ENCODE measurements at places on chromosomes 4 and X.
A peak's percentile ranks its signal among the peaks of the same experiment; 100 is the strongest.

DNA sequence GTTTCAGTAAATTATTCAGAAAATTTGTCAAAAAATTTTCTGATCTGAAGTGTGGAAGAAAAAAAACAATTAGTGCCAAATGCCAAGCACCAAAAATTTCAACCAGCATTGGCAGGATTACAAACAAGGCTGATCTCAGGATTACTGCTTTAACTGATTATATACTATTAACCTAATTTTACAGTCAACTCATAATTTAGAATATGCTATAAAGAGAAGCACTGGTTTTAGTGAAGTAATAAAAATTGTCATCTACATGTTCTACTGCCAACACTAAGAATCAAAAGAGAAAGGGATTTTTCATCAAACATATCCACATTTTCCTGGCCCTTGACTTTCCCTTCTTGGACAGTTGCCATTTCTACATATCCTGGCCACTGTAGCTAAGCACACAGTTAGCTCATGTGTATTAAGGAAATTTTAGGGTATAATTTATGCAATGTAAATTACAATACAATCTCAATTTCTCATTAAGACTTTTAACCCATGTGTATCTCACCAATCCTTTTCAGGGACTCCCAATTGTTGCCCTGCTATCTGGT lies 33.8 kb downstream of the THOC2 start:
- no peak for DNase-seq

DNA sequence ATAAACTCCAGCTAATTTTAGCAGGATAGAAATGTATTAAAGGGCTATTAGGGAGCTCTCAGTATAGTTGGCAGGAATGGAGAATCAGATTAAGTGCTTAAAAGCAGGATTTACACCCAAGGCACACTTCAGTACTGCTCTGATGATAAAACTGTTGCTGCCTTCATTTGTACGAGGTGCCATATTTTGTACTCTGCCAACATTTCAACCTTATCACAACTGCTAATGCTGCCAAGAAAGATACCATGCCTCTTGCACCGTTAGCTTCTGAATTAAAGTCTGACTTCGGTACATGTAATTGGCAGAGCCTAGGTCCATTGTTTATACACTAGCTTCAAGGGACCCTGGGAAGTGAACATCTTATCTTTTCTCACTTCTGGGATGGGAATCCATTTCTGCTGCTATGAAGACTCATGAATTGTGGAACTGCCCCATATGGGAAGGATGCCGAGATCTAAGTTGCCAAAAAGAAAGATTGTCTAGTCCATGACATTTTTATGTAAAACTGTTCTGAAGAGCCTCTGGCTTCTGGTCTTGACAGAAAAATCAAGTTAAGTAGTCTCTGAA lies 624.0 kb upstream of the IGFBP7 start:
- no peak for DNase-seq

DNA sequence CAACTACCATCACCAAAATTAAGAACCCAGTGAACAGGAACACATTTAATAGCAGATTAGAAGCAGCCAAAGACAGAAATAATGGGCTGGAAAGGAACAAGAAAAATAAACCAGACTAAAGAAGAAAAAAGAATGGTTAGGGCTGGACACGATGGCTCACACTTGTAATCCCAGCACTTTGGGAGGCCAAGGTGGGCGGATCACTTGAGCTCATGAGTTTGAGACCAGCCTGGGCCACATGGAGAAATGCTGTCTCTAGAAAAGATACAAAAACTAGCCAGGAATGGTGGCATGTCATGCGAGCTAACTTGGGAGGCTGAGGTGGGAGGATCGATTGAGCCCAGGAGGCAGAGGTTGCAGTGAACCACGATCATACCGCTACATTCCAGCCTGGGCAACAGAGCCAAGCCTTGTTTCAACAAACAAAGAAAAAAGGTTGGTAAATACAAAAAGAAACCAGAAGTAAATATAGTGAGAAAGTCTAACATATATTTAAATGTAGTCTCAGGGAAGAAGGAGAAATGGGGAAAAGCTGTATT lies 102.0 kb downstream of the AFAP1 start:
- DNase-seq = no peak

GRCh38 chr4:120611092-120611491 lies 311.4 kb downstream of the PRDM5 start:
- DNase-seq = no peak

- DNase-seq = no peak
These were observed 73.0 kb downstream of the ABLIM2 start for GRCh38 chr4:8085491-8086117.

DNA sequence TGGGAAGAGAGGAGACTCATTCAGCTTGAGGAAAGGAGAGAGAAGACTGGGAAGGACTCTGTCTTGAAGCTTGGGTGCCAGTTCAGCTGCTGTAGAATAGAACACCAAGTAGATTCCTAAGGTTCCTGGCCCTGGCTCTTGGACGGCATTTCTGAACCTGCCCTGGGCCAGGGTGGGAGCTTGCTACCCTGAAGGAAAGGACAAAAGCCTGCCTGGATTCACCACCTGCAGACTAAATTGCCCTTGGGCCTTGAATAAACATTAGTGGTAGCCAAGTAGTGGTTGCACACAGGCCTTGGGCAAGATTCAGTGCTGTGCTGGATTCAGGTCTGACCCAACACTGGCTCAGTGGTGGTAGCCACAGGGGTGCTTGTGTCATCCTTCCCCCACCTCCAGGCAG lies 588.4 kb upstream of the AMOT start:
- DNase-seq = no peak

DNA sequence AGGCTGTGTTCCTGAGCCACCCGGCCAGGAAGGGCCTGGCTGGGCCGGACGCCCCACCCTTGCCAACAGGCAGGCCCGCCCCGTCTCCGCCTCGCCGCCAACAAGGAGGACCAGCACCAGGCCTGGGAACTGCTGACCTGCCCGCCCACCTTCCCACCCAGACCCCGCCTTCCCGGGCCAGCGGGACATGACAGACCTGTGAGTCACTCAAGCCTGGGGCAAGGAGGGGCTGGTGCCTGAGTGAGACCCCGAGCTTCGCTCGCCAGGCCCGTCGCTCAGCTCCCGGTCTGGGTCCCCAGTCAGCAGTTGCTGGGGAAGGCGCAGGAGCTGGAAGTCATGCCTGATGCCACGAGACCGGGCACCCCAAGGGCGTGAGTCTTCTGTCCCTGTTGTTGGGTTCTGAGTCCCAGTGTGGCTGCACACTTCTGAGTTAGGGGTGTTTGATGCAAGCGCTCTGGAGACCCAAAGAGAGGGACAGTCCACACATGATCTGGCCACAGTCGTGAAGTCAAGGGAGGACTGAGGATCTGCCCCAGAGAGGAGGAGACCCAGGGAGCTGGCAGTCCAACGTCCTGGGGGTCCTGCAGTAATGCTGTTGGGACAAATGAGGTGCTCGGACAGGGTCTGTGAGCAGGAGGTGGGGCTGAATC lies at the start of gene DNASE1L1:
DNASE1L1 (minus strand) TSS at position 33 of the 650 bp plus-strand sequence. CDS start 3,686 bp downstream, outside the sequence.
- peak; percentile 91 for DNase-seq

DNA sequence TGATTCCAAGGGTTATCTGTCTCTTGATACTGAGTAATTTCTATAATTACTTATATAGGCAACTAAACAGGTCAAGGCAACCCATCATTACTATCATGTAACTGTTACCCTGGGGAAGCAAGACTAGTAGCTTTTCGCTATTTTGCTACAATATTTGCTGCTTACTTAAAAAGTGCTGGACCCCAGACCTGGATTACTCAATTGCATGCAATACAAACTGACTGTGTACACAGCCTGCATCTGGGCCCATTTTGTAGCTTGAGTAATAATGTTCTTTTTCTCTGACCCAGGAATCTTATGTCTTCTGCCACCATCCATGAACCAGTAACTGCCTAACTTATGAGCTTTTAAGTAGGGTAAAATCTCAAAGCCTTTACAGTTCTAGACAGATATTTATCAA lies 53.4 kb downstream of the CNOT6L start:
- no peak for DNase-seq

- DNase-seq = peak; percentile 63
These were observed 12.8 kb upstream of the SLITRK4 start for GRCh38 chrX:143648705-143649104.

DNA sequence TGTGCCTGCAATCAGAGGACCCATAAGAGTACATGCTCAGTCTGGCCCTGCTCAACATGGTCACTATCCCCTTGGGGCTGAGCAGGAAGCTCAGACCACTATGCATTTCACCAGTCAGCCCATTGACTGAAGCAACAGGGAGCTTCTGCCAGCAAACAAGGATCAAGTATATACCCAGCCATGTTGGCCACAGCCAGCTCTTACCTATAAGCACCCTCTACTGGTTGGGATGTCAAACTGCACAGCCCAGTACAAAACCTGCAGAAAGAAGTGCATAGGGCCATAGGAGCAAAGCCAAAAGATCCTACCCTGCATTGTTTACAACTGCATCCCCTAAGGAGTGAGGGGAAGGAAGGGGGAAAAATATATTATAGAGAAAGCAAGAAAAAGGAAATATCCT lies 214.4 kb upstream of the CPEB2 start:
- DNase-seq = peak; percentile 39

- DNase-seq = no peak
These were observed 52.3 kb upstream of the SMIM31 start for GRCh38 chr4:164701665-164702064.

- no peak for DNase-seq
These were observed 247.9 kb upstream of the GALNTL6 start for GRCh38 chr4:171565130-171565788.

DNA sequence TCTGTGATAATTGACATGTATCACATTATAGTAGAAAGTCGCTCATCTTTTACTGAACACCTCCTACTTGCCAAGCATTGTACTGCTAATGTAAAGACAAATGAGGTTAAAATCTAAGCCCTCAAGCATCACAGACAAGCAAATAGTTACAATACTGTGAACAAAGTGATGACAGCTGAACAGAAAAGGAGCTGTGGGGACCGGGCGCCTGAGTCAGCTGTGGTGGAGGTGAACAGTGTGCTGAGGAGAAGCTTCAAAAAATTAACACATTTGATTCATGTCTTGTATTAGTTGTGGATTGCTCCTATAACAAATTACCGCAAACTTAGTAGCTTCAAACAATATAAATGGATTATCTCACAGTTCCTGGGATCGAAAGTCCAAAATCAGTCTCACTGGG lies 124.3 kb downstream of the MAPK10 start:
- no peak for DNase-seq

DNA sequence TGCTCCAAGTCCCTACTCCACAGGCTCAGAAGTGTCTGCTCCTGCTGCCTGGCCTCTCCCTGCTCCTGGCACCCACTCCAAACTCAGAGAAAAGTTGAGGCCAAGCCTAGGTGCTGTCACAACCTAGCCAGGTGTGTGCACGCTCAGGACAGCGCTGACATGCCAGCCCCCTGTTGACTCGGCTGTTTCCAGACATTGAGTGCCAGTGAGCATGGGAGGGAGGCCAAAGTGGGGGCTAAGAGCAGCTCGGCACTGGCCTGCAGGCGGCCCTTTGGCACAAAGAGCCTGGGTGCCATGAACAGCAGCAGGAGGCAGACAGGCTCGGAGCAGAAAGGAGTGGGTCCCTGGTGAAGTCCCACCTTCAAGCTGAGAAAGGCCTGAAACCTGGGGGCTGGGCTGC lies 79.6 kb upstream of the DDX60 start:
- DNase-seq = no peak

- peak; percentile 56 for DNase-seq
These were observed 84.7 kb downstream of the NHS start for GRCh38 chrX:17459661-17460060.

DNA sequence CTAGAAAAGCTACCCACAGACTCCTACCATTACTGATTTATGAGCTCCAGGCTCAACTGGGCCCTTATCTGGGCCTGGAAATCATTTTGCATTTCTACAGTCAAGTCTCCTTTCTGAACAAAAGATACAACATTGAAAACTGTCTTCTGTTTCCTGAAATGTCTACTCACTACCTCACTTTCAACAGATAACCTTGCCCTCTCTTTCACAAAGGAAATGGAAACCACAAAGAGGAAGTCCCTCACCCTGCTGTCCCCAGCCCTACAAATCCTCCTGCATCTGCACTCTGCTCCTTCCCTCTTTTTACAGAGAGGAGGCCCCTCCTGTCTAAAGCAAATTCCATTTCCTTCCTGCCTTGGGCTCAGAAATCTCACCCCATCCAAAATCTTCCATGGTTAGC lies 24.8 kb upstream of the CYBB start:
- peak; percentile 65 for DNase-seq

GRCh38 chr4:125096662-125097061 lies 218.1 kb upstream of the FAT4 start:
- no peak for DNase-seq

DNA sequence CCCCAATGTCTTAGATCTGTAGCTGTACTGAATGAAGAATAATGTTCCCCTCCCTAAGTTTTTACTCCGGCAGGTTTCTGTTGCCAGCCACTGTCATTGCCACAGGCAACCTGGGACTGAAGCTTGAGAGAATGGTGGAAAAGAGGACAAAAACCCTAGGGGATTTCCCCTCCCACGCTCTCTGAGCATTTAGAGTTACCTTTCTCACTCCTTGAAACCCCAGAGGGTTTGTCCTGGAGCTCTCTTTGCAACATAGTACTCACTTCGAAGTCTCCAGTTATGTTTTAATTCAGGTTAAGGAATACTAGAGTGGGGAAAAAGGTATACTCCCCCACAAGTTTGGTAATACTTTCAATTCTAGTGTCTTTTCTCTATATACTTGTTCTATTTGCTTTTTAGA lies 31.5 kb downstream of the F8 start:
- DNase-seq = no peak

DNA sequence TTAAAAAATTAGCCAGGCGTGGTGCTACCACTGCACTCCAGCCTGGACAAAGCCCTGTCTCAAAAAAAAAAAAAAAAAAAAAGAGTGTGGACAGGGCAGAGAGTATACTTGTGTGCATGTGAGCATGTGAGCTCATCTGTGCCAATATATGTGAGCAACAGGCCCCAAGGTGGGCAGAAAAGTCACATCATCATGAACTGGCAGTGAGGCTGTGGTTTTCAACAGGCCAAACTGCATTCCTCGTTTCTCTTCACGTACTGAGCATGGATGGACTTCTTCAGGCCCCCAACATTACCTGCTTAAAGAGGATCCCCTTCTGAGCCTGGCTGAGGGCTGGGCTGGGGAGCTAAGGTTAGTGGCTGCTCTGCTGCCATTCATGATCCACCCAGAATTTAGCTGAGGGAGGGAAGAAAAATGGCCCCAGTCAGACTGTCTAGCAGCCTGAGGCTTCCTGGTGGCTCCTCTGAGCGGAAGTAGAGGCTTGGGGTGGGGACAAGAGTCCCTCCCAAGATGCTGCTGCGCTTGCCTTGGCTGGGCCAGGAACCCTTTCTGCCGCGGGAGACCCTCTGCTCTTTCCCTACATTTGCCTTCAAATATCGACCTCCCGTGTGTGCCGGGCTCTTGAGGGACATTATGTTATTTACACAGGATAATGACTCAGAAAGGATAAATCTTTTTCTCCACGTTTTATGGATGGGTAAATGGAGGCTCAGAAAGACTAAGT lies 55.0 kb downstream of the DIPK2B start:
- no peak for DNase-seq

GRCh38 chr4:108072300-108072699 lies 82.6 kb downstream of the HADH start:
- no peak for DNase-seq

GRCh38 chr4:6942238-6942800 lies 32.7 kb downstream of the TBC1D14 start:
- DNase-seq = peak; percentile 91

GRCh38 chr4:141391771-141392170 lies 171.1 kb downstream of the ZNF330 start:
- no peak for DNase-seq
